ENCODE measurements at places on chromosomes 4 and X.

DNA sequence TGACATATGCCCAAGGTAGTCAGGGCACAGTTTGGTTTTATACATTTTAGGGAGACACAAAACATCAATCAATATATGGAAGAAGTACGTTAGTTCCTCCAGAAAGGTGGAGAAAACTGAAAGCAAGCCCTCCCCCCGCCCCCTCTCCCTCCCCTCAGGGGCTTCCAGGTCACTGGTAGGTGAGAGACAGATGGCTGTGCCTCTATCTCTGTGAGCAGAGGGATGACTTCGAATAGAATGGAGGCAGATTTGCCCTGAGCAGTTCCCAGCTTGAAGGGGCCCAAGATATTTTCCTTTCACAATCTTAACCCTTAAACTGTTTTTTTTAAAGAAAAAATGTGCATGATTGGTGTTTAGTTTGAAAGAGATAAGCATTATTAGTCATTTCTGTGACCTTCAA, 114.0 kb downstream of the PCDH10 start:
- no peak for DNase-seq

- DNase-seq = no peak
Measured at GRCh38 chr4:121690001-121690400, 6.8 kb downstream of the ANXA5 start.

DNA sequence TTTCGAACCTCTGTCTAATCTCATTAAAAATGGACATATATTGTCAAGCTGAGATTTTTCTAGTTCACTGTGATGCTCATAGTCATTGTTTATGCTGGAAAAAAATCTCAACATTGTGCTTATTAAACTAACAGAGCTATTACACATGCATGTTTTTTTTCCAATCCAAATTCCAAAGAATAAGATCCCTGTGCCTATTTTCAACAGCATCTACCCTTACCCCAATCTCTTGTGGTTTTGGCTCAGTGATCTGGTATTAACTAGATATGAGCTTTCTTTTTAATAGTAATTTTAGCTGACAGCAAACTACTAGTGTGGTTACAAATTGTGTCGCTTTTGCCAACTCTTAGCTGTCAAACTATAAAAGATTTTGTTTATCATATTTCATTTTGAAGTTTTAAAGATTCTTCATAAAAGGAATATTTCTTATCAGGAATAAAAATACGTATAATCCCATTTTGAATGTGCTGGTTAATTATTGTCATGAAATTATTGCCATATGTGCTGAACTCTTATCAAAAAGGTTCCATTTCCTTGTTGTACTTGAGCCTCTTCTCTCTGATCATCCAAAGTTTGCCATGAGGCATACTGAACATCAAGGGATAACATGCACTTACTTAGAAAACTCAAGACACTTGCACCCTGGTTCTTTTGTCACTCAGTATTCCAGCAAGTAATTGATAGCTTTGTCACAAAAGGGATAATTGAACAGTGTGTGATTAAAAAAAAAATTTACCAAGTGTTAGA, 241.2 kb downstream of the ARHGAP24 start:
- no peak for DNase-seq

- no peak for DNase-seq
Measured at GRCh38 chr4:5232549-5232948, 181.3 kb downstream of the STK32B start.

Data from mucosa of descending colon (tissue), 3 donors.